Mammary epithelial cell (primary cell): ENCODE measurements at places on chromosomes 5 and 9. TPM values are rescaled to one million over a fixed set of nuclear protein-coding genes. Genes with fewer than 3 reads are reported as not detected.

SHOC1 gene
- 0.01 TPM for polyA plus RNA-seq

AP3S1 gene
- polyA plus RNA-seq = 55.3 TPM

APBA1 gene
- polyA plus RNA-seq = 0.46 TPM

FGF18 gene
- polyA plus RNA-seq = not detected

GRCh38 chr9:98075332-98075805 lies 18.8 kb downstream of the NANS start:
- DNase-seq = peak; percentile 27

GRCh38 chr5:65329266-65329665 lies 152.5 kb downstream of the ADAMTS6 start:
- no peak for DNase-seq

- peak; percentile 94 for DNase-seq
Observed at GRCh38 chr9:103364753-103365152, 369.6 kb downstream of the CYLC2 start.

DNA sequence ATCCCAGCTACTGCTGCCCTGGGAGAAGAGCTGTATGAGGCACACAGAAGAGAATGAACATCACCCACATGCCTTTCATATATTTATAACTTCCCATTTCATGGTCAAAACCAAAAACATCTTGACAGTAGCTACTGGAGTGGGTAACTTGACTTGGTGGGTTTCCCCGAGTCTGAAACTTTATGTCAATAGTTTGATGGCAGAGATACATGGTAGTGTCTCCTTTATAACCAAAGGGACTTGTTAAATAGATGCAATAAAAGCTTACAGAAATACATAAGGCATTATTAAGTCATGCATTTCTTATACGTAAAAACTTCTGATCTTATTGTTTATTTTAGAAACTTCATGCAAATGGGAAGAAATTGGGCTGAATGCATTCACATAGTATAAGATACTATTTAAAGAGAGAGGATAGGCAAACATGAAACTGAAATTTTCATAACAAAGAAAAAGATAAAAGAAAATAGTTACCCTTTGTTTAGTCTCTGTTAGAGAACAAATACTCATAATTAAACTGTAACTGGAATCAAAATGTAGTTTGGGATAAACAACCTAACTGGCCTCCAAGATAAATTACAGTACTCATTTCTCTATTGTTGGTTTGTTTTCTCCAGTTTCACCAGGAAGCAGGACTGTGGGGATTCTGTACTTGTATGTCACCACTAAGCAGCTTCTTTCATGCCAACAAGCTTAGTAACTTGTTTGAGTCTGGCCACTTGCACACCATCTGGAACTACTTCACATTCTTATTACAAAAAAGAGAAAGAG lies 459.3 kb upstream of the MEF2C start:
- DNase-seq = peak; percentile 37

- DNase-seq = no peak
Observed at GRCh38 chr5:154967421-154968024, 26.6 kb downstream of the MRPL22 start.

DNA sequence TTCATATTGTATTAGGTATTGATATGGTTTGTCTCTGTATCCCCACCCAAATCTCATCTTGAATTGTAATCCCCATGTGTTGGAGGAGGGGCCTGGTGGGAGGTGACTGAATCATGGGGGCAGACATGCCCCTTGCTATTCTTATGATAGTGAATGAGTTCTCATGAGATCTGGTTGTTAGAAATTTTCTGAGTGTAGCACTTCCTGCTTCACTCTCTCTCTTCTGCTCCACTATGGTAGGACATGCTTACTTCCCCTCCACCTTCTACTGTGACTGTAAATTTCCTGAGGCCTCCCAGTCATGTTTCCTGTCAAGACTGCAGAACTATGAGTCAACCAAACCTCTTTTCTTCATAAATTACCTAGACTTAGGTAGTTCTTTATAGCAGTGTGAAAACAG lies 187.4 kb upstream of the SLC24A2 start:
- peak; percentile 70 for DNase-seq

DNA sequence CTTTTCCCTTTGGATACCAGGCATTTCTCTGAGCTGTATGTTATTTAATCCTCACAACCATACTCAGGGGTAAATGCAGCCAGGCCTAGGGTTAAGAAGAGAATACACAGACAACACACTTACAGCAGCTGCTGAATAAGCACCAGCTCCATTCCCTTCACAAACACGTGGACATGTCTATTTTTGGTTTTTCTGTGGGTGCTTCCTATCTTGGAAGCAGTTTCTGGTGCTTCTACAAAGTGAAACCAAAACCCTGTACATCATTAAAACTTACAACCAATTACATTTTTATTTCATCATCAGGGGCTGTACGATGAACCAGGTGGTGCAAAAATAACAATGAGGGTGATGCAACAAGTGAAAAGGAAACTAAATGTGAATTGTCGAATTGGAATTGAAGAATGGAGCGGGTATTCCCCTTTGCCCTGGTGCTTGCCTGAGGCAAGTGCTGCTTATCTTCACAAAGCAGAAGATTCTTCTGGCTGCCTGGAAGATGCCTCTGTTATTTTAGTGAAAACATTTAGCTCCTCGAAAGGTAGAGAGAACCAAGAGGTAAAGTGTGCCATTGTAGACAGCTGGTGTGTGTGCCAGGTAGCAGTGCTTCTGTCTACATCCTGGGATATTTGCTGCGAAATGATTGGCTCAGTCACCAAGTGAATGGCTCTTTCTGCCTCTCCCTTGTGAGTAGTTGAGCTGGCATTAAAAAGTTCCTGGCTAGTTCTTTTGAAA lies 18.6 kb upstream of the IFNB1 start:
- peak; percentile 82 for DNase-seq

DNA sequence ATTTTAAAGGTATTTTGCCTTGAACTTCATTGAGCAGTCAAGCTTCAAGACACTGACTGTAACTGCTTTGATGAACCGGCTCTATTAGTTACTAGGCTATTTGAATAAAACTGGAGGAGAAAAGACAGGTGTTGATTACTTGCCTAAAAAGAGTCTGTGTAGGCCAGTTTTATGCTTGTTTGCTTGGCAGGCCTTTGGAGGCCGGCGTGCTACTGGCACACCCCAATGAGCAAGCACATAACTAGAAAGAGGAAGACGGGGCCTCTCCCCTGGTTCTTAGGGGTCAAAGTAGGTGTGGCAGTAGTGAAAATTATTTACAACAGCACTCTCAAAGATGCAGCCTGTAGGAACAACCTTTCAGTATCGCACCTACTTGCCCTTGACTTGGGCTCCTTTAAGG lies 2.1 kb upstream of the ZFR start:
- no peak for DNase-seq

- no peak for DNase-seq
Observed at GRCh38 chr5:116256717-116257116, 171.9 kb downstream of the COMMD10 start.

GRCh38 chr9:6029604-6030274 lies 14.3 kb upstream of the RANBP6 start:
- DNase-seq = no peak

GRCh38 chr9:77422969-77423368 lies 225.2 kb downstream of the GNA14 start:
- DNase-seq = no peak

DNA sequence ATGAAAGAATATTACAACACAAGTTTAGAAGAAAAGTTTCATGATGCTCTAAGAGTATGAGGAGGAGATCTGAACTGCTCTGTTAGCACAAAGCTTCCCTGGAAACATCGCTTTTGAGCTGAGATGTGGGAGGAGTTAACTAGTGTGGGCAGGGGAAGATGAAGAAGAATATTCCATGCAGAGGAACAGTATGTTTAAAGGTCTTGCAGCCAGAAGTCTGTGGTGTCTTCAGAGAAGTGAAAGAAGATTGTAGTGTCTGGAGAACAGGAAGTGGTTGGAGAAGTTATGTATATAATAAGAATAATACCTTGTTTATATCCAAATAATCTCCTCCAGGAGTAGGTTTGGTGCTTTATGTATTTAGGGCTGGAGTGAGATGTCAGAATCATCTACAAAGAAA lies 406.7 kb downstream of the MAN2A1 start:
- DNase-seq = no peak

GRCh38 chr5:891117-891836 lies 1.3 kb downstream of the BRD9 start:
- DNase-seq = peak; percentile 75

GRCh38 chr5:36177154-36177553 lies 25.2 kb downstream of the SKP2 start:
- no peak for DNase-seq

DNA sequence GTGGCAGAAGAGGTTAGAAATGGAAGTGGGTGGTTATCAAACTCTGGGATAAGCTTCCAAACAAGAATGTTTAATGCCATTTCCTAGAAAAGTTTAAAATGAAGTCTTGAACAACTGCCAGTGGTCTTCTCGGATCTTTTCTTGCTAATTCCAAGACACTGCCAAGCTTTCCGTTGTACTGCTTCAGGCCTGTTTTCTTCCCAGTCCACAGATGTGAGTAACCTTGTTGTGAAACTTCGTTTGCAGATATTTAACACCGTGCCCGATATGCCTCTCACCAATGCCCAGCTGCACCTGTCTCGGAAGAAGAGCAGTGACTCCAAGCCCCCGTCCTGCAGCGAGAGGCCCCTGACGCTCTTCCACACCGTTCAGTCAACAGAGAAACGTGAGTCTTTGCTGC lies 269.8 kb downstream of the NR3C1 start:
- DNase-seq = no peak

DNA sequence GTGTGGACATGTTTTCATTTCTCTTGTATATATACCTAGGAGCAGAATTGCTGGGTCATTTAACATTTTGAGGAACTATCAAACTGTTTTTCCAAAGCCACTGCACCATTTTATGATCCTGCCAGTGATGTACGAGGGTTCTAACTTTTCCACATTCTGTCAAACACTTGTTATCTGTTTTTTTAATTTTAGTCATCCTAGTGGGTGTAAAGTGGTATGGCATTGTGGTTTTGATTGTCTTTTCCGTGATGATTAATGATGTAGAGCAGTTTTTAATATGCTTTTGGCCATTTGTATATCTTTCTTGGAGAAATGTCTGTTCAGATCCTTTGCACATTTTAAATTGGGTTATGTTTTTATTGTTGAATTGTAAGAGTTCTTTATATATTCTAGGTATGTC lies 107.0 kb downstream of the MELK start:
- DNase-seq = peak; percentile 16

GRCh38 chr9:29691758-29692407 lies 2118.6 kb upstream of the C9orf72 start:
- DNase-seq = peak; percentile 48

DNA sequence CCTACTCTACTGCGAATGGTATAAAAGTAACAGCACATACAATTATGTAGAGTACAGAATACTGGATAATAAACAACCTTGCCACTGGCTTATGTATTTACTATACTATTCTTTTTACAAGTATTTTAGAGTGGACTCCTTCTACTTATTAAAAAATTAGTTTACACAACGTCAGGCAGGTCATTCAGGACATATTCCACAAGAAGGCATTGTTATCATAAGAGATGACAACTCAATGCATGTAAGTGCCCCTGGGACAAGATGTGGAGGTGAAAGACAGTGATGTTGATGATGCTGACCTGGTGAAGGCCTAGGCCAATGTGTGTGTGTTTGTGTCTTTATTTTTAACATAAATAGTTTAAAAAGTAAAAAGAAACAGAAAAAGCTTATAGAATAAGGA lies 421.7 kb downstream of the CDH12 start:
- no peak for DNase-seq

DNA sequence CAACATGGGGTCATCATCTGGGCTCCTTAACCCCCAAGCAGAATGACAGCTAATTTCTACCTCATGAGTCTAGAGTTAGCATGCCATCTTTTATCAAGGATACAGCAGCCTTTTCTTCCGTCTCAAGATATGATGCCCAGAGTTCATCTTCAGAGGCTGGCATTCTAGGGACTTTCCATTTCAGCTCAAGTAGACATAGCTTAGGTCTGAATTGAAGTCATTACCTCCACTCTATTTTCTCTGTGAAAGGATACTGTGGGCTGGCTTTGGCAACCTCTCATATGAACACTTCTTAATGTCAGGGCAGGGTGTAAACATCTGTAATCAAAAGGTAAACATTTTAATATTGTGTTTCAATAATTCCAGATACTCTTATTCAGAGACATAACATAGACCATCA lies 535.7 kb downstream of the MAT2B start:
- DNase-seq = no peak

- no peak for DNase-seq
Observed at GRCh38 chr5:127821896-127822295, 118.7 kb downstream of the CCDC192 start.
